ENCODE measurements at places on chromosomes 16 and 17.

GRCh38 chr16:68374961-68375660, 64.3 kb downstream of the PRMT7 start:
- DNase-seq: no peak

DNA sequence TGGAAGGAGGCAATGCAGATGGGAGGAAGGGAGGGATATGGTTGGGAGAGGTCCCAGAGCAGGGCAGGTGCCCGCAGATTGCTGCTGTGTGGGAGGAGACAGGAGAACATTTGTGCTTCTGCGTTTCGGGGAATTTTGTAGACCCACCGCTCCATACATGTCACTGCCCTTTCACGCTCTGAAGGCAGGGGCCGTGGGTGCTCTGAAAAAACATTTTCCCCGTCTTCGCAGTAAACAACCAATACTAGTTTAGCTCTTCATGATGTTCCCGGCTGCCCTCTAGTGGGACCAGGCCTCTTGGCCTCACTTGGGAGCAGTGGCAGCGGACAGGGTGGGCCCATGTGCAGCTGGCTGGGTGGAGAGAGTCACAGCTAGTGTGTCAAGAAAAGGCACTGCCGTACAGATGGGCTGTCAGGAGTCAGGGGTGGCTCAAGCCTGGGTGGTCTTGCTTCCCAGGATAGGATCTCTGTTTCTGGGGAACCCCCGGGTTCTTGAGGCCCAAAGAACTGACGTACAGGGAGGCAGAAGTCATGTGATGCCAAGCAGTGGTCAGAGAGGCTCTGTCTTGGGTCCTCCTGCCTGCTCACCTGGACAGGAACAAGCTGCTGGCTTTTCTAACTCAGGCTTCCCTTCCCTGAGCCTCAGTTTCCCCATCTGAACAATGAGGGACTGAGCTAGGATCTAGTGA, 46.5 kb upstream of the CPNE2 start:
- peak; percentile 36 for DNase-seq

GRCh38 chr17:82011617-82012187, 11.0 kb downstream of the CENPX start:
- no peak for DNase-seq

GRCh38 chr17:42547698-42548069, 5.0 kb upstream of the HSD17B1 start:
- DNase-seq: no peak

GRCh38 chr17:20996724-20997615, 45.8 kb downstream of the USP22 start:
- no peak for DNase-seq

- DNase-seq: no peak
These were observed 1.3 kb downstream of the C17orf58 start for GRCh38 chr17:67994817-67995569.

DNA sequence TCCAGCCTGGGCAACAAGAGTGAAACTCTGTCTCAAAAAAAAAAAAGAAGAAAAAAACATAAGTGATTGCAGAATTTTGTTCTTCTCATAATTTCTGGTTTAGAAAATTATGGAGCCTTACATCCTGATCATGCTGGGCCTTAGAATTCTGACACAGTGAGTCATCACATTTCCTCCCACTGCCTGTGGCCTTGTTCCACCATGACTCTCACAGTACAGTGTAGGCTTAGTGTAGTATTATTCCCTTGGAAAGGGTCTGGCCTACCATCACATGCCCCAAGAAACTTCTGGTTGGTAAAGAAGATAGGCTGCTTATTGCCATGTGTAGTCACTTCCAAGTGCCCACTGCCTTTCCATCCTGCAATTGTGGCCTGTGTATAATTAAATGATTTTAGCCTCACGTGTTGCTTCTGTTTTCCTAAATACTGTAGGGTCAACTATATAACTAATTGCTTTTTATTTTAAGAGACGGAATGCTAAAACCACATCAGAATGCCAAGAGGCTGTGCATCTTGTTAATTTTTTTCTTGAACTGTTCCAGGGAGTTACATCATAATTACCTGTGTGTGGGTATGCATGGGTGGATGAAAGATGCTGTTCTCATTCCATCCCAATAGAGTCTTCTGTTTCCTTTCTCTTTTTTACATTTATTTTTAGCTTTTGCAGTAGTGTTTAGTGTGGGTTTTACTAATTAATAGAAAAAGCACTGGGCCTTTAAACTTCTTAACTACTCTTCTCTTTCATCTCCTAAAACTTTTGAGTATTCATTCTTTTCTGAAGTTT, 25.9 kb downstream of the OGFOD1 start:
- no peak for DNase-seq

DNA sequence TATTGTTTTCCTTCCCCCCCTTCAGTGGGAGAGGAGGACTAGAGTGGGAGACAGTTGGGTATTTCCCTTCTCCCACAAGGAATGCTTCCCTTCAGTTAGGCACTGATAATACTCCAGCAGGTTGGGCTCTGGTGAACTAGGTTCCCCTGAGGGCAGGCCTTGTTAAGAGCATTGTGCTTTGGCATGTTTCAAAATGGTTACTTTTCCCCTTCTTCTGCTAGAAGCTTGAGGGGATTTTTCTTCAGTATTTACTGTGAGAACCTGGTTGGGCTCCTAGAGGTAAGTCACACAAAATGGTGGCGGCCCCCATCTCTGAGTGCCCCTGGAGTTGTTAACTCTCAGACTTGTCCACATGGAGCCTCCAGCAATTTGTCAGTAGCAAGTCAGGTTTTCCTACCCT, 156.2 kb downstream of the CYB561 start:
- DNase-seq: no peak

DNA sequence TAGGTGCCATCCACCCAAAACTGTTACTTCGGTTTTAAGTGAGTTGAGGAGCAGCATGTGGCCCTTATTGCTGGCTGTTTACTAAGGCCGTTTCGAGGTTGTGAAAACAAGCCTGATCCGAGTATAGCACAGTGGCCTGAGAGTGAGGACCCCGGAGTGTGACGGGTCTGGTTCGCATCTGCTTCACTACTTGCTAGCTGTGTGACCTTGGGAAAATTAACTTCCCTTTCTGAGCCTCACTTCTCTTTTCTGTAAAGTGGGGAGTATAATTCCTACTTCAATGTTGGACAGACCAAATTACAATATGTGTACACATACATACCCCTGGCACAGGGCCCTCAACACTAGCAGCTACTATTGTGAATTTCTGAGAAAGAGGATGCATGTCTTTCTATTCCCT, 11.7 kb upstream of the HEATR6 start:
- DNase-seq: no peak

- no peak for DNase-seq
These were observed 4.2 kb downstream of the EIF1 start for GRCh38 chr17:41692722-41693521.

GRCh38 chr16:725463-726187, 618 bp downstream of the CCDC78 start:
- DNase-seq: no peak

DNA sequence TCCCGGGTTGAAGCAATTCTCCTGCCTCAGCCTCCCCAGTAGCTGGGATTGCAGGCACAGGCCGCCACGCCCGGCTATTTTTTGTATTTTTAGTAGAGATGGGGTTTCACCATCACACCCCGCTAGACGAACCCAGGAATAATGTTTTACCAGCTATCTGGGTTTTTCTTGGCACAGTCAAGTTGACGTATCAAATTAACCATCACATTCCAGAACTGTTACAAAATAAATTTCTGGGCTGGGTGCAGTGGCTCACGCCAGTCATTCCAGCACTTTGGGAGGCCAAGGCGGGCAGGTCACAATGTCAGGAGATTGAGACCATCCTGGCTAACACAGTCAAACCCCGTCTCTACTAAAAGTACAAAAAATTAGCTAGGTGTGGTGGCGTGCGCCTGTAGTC, 501.2 kb downstream of the SHISA9 start:
- no peak for DNase-seq

GRCh38 chr16:73233846-73234424, 186.0 kb upstream of the ZFHX3 start:
- DNase-seq: no peak

DNA sequence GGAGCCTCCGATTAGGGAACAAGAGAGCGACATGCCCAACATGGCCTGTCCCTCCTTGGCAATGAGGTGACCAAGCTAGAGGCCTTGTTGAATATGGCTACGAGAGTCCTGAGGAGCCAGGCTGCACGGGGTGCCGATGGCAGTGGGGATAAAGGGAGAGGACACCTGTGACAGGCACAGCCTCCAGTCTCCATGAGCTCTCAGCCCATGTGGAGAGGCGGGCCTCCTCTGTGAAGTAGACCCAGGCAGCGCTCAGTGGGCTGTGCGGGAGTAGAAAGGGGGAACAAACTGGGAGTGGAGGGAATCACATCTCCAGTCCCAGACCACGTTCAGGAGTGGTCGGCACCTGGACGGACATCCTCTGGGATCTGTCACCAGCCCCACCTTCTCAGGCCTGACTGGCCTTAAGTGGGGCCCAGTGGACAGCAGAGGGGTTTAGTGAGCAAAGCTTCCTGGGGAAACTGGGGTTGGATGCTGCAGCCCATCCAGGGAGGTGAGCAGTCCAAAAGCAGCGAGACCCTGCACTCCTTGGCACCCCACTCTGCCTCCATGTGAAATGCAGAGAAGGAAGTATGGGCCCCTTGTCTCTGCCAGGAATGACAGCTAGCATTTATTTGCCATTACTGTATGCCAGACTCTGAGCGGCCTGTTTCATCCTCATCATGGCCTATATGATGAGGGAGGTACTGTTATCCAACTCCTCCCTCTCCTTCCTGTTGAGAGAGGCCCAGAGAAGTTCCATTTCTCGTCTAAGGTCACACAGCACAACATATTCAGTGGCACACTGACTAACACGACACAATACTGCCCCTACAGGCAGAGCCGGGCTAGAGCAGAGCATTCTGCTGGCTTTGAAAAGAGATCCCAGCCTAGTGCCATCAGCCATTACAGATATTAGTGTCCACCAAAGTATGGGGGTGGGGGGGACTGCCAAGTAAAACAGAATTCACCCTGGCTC, 4.5 kb upstream of the TMEM92 start:
- DNase-seq: peak; percentile 29
